Stimulated activated CD8-positive, alpha-beta memory T cell treated with anti-CD3 and anti-CD28 coated beads, Interleukin-2, amount 100 ng/mL, for 1 hour (primary cell): ENCODE measurements at places on chromosomes 4 and X.

DNA sequence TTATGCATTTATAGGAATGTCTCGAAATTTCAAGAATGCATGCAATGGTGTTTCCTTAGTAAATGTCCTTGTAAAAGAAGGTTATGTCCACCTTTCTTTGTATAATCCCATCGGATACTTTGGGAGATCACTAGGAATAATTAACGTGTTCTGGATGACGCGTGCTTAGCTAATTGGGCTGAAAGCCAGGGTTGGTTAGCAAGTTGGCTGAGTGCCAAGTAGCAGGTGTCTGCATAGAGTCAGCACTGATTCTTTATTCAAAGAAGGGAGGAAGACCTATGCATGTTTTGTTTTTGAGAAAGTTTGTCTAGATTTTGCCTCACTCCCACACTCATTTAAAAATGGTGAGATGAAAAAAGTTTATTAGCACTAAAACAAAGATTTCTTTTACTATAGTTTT, 144.6 kb downstream of the SOX3 start:
- DNase-seq: no peak

DNA sequence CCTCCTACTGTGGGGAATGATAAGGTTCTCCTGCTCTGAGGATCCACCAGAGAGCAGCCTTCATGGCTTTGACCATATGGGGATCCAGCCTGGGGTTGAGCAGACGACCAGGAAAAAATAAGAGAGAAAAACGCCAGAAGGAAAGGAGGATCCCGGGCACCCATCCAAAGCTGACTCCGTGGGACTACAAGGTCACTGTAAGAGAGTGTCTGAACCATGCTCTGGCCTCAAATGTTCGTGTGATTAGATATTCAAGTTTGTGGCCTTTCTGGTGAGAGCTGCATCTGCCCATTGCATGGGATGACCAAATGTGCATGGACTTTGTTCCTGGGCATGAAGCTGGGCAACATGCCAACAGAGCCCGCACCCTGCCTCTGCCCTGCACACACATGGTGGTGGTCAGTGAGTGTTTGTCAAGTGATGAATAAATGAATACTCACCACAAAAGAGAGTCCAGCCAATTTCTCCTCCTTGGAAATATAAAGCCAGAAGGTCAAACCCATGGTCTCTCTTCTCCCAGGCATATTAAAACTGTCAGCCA, 346.0 kb upstream of the GATB start:
- DNase-seq: no peak

GRCh38 chr4:89253311-89253710, 54.3 kb downstream of the GPRIN3 start:
- DNase-seq: no peak

- DNase-seq: no peak
Observed at GRCh38 chrX:23822841-23823240, 39.9 kb downstream of the SAT1 start.

DNA sequence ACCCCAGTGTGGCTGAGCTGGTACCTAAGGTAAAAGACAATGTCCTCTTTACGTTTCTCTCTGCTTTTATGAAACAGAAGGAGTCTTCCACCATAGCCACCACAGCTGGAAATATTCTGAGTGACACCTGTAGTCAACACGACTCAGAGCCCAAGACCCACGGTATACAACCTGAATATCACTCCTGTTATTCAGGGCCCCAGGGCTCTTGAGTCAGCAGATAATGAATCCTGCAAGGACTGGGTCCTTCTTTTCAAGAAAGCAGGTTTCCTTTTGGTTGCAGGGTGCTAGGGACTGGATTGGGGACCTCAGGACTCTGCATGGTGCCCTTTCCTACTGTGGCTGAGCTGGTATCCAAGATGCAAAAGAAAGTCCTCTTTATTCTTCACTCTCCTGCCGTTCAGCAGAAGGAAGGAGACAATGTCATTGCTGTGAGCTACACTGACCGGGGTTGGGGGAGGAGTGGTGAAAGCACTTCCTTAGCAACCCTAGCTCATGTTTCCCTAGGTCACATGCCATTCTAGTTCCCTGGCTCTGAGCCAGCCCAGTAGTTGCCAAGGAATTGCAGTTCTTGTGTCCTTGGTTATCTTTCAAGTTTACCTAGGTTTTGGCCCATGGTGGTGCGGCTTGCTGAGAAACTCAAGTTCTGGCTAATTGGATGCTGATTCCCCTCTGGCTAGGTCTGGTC, 23.7 kb upstream of the UNC5C start:
- no peak for DNase-seq

DNA sequence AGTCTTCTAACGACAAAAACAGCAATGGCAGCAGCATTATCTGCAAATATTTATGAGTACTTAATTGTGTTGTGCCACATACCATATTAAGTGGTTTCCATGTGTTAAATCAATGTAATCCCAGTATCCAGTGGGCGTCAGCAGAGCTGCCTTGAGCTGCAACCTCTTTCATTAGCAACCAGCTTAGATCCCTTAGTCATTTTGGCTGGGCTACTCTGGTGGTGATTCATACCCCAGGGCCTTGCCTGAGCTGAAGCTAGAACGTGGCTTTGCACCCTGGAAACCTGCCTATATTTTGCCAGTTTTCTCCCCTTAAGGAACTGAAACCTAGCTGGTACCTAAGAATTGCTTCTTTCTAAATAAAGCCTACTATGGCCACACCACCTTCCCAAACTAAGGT, 474.3 kb upstream of the FTHL17 start:
- DNase-seq: no peak

- no peak for DNase-seq
Observed at GRCh38 chr4:83010111-83010521, 507 bp downstream of the LIN54 start.

DNA sequence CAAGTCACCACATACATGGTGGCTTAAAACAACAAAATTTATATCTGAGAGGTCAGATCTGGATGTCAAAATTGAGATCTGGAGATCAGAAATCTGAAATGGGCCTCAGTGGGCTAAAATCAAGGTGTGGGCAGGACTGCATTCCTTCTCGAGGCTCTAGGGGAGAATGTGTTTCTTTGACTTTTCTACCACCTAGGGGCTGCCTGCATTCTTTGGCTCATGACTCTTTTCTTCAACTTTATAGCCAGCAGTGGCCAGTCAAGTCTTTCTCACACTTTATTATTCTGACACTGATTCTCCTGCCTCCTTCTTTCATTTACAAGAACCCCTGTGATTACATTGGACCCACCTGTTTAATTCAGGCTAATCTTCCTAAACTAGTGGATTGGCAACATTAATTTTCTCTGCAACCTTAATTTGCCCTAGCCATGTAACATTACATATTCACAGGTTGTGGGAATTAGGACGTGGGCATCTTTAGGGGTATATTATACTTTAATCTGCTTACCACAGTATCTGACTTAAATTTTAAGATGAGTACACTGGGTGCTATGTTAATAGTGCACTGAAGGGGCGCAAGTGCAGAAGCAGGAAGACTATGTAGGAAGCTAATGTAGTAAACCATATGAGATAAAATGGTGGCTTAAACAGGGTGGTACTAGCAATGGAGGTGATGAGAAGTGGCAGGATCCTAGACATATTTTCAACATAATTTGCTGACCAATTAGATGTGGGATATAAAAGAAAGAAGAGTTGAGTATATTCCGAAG, 188.0 kb downstream of the SLC4A4 start:
- no peak for DNase-seq

- DNase-seq: no peak
Observed at GRCh38 chr4:41747230-41748055, 1.1 kb downstream of the PHOX2B start.

DNA sequence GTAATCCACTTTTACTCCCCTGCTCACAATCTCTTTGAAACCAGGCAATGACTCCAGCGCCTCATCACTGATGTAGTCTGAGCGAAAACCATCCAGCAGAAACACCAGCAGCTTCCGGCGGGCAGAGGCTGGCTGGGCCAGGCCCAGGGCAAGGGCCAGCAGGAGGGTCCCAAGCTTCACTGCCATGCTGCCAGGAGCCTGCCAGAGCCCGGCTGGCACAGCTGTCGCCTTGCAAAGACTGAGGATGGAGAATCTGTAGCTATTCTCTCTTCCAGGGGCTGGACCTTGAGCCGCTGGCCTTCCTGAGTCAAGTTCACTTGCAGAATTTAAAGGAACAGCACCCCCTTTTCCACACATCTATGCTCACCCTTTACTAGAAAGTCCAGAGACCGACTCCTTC, at the start of gene ENPP6:
ENPP6 (minus strand) TSS at position 240 of the 400 bp plus-strand sequence; CDS start at position 186, 54 bp downstream.
- DNase-seq: no peak

- no peak for DNase-seq
Observed at GRCh38 chr4:55355555-55355954, 9.5 kb downstream of the SRD5A3 start.

GRCh38 chr4:76270244-76271175, 19.0 kb downstream of the FAM47E start:
- no peak for DNase-seq

- no peak for DNase-seq
Observed at GRCh38 chr4:158850800-158851644, 82.2 kb downstream of the FNIP2 start.

- no peak for DNase-seq
Observed at GRCh38 chr4:89447543-89447942, 139.9 kb upstream of the GPRIN3 start.

DNA sequence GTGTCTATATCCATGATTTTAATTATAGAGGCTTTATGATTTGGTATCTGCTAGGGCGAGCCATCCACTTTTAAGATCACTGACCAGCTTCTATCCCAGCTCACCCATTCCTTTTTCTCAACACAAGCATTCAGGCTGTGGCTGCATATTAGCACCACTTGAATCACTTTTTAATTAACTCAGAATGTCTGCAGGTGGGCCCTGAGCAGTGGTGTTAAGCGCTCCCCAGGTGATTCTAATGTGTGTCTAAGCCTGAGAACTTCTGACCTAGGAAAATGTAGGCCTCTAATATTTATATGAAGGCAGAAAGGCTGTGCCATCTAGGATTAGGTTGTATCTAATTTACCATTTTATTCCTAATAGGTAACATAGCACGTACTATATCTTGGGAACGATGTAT, 19.8 kb upstream of the QRFPR start:
- no peak for DNase-seq

- no peak for DNase-seq
Observed at GRCh38 chr4:82776925-82777542, 21.6 kb downstream of the SCD5 start.

GRCh38 chr4:1786544-1787362, 6.3 kb upstream of the FGFR3 start:
- DNase-seq: no peak

DNA sequence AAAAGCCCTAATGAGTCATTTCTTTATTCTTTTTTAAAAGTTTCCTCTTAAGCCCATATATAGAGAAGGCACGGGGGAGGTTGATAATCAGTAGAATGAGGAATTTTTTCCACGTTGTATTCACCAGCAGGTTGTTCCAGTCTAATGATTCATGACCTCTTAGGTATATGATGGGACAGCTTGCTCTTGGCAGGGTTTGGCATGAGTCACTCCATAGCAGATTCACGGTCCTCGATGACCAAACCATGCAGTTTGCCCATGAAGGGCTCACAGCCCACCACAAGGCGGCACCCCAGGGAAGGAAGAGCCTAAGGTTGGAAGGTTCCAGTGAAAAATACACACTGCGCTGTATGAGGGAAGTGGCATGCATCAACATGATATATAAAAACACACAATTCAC, 623.8 kb upstream of the DIPK2B start:
- no peak for DNase-seq

- DNase-seq: no peak
Observed at GRCh38 chr4:73693811-73694210, 46.6 kb upstream of the CXCL8 start.

DNA sequence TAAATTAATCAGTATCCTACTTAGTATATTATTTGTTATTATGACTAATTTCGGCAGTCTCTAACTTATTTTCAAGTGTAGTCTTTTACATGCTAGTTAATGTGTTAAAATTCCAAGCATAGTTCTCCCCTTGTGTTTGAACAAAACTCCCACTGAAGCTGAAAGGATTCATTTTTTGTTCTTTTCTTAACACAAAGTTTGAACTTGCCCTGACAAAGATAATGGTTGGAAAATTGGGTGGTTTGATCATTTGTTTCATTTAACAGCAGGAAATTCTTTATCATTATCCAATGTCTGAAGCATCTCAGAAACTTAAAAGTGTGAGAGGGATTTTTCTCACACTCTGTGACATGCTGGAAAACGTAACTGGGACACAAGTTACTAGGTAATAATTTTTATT, 36.0 kb downstream of the INTU start:
- no peak for DNase-seq

DNA sequence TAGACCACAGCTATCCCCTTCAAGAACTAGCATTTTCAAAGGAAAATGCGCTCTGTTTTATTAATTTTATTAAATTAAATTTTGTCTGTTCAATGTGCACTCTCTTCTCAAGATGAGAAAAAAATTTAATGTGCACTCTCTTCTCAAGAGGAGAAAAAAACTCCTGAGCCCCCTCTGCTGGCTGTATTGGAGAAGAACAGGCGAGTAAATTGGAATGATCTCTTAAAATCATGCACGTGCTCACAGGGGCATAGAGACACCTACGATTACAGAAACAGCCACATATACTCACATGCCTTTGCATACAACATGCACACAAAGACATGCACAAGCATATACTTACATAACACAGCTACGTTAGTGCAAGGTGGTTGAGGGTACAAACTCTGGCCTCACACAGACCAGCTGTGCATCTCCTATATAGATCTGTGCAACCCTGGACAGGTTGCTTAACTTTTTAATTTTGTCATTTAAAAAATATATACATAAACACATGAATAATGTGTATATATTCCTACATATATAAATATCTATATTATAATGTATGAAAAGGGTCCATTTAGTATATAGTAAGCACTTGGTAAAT, 176.2 kb upstream of the CXorf66 start:
- DNase-seq: no peak

DNA sequence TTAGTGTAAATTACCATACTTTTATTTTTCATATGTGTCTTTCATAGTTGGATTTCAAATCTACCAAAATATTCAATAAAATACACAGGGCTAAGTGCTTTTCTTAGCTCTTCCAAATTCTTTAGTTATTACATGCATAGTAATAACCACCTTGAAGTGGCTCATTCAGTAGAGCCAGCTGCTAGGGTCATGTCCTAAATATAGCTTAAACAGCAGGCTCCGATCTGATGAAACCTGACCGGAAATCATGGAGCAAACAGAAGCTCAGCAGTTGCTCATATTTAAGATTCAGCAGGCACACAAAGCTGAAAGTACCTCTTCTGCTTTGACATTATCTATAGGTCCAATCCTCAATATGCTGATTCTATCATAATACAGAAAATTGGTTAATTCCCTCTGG, 1470.4 kb downstream of the ADGRL3 start:
- no peak for DNase-seq
